ENCODE measurements at places on chromosomes 5 and 9. TPM values are rescaled to one million over a fixed set of nuclear protein-coding genes. Genes with fewer than 3 reads are reported as not detected.

GADD45G gene
- total RNA-seq, result 7.5 TPM

DNA sequence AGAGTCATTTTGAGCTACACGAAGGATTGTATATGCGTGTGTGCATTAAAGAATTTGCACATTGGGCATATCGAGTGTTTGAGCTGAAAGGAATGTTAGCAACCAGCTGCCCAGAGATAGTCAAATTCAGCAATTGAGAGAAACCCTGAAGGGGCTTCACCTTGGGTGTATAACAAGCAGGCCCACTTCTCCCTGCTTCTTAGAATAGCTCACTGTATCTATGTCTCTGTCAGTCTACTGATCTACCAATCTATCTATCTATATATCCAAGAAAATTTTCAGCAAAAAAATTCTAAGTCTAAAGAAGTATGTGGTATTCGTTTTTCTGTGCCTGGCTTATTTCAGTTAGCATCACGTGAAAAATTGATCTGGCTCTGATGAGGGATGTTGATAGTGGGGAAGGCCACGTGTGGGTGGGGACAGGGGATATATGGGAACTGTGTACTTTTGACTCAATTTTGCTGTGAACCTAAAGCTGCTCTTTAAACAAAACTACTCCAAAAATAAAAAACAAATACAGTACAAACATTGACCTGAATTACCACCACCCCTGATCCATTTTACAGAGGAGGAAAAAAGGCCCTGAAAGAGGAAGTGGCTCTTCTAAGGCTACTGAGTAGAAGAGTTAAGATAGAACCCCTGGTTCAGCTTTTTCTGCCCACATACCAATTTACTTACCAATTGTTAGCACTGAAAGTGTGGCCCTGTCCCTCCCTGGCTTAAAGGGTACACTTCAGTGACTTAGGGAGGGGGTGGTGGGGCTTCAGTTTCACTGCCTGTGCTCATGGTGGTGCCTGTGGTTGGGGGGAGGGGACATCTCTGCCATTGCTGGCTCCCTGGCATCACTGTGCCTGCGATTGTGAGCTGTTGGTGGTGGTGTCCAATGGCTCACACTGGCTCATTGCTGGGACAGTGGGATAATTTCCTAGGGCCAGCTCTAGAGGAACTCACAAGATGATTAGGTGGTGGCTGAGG lies 141.8 kb downstream of the DOCK2 start:
- no peak for DNase-seq

- no peak for DNase-seq
Observed at GRCh38 chr9:99073347-99073746, 31.6 kb upstream of the TGFBR1 start.

DNA sequence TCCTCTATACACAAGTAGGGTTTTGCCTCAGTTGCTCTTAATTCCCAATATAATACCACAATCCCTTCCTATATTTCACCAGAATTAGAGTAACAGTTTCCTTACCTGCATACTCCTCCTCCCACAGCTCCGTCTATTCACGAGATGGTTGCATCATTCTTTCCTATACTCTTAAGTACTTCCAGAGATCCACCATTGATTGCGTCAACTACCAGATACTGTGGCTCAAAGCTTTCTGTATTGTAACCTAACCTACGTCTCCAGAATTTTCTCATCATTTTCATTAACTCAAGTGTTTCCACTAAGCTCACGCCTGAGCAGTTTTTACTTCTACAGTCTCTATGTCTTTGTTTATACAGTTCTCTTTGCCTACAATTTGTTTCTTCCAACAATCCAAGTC lies 31.2 kb upstream of the MINAR2 start:
- DNase-seq, result no peak
